Heart left ventricle (tissue), 16 donors: ENCODE measurements at places on chromosomes 11 and 22.

DNA sequence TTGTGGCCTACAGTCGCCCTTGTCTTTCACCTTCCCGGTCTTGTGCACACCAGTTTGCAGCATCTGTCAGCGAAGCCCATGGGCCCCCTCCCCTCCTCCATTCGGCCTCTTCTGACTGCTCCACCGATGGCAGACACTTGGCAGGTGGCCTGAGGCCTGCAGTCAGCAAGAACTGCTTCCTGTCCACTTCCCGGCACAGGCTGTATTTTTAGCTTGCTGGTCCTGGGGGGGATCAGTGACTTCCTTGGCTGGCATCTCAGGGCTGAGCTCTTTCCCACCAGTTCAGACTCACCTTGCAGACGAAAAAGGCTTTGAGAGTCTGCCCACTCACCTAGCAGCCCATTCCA is 106.4 kb downstream of the SYN3 start:
- H3K36me3 ChIP-seq, result no peaks in the 10 kb centered on the region
- no peaks in the 10 kb centered on the region for H3K27me3 ChIP-seq
- no peak overlapping the region for H3K27ac ChIP-seq
- DNase-seq, result peak; percentile 65
- H3K4me1 ChIP-seq, result peaks cover 32% of the 10 kb centered on the region

- peak; percentile 97 for DNase-seq
- peak within 1 kb of the TSS; percentile 95 for H3K27ac ChIP-seq
- peaks cover 3% of the 10 kb centered on the region for H3K36me3 ChIP-seq
- H3K4me3 ChIP-seq, result peak within 1 kb of the TSS; percentile 88
- H3K4me1 ChIP-seq, result peaks cover 90% of the 10 kb centered on the region
Observed at GRCh38 chr11:65386307-65387140, at the start of gene FRMD8. TSS of gene FRMD8 (plus strand) at chr11:65386637. CDS start at chr11:65387037, 400 bp downstream.

DNA sequence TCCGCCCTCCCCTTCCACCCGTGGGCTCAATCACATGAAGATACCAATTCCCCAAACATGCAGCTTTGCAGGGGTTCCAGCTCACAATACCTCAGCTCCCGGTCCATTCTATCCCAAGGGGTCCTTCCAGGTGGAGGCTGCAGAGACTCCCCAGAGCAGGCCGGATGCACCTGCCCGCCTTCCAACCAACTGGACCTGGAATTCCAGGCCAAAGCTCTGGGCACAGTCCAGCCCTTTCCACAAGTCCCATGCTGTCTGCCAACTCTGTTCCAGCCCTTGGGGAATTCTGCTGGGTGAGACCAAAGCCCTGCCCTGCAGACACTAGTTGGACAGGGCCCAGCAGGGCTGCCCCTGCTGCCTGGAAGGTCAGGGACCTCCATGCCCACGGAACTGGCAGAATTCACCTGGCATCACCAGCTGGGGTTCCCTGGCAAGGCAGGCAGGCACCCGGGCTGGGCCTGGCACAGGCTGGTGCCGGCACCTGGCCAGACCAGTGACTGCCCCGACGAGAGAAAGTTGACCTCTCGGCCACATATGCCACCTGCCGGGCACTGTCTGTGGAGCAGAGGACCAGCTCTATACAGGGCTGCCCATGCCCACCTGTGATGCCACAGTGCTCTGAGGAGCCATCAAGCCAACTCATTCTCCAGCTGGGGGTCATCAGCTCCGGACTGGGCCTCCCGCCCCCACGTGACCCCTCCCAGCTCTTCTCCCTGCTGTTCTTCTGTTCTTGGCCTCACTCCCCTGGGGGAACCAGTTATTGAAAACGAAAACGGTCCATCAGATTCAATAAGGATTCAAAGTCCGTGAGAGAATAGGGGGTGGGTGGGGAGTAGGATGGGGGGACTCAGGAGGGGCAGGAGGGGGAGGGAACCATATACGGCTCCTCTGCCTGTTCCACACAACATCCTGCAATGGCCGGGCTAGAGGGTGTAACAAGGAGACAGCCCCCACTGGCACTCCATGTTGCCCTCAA is 4.7 kb downstream of the SYT7 start:
- peaks cover 6% of the 10 kb centered on the region for H3K4me1 ChIP-seq
- no peak overlapping the region for H3K4me3 ChIP-seq
- DNase-seq, result peak; percentile 74

GRCh38 chr11:74157169-74157568 is 13.6 kb downstream of the C2CD3 start:
- H3K27ac ChIP-seq, result no peak overlapping the region
- H3K27me3 ChIP-seq, result no peaks in the 10 kb centered on the region
- H3K36me3 ChIP-seq, result peaks cover 32% of the 10 kb centered on the region
- no peak for DNase-seq
- no peaks in the 10 kb centered on the region for H3K4me1 ChIP-seq

GRCh38 chr11:12529041-12529440 is 145.2 kb upstream of the TEAD1 start:
- H3K27me3 ChIP-seq, result no peaks in the 10 kb centered on the region
- no peaks in the 10 kb centered on the region for H3K4me1 ChIP-seq
- H3K4me3 ChIP-seq, result no peak overlapping the region
- H3K36me3 ChIP-seq, result no peaks in the 10 kb centered on the region
- no peak overlapping the region for H3K27ac ChIP-seq

GRCh38 chr22:45010532-45010900 is 711 bp upstream of the PHF21B start:
- H3K4me3 ChIP-seq, result peak overlapping the region; percentile 68
- H3K27ac ChIP-seq, result no peak overlapping the region
- DNase-seq, result no peak
- no peaks in the 10 kb centered on the region for H3K4me1 ChIP-seq
- no peaks in the 10 kb centered on the region for H3K36me3 ChIP-seq

- H3K4me1 ChIP-seq, result no peaks in the 10 kb centered on the region
- no peaks in the 10 kb centered on the region for H3K36me3 ChIP-seq
- H3K4me3 ChIP-seq, result no peak overlapping the region
- no peaks in the 10 kb centered on the region for H3K27me3 ChIP-seq
- H3K27ac ChIP-seq, result no peak overlapping the region
- no peak for DNase-seq
Observed at GRCh38 chr11:77206264-77207018, 78.4 kb downstream of the MYO7A start.

DNA sequence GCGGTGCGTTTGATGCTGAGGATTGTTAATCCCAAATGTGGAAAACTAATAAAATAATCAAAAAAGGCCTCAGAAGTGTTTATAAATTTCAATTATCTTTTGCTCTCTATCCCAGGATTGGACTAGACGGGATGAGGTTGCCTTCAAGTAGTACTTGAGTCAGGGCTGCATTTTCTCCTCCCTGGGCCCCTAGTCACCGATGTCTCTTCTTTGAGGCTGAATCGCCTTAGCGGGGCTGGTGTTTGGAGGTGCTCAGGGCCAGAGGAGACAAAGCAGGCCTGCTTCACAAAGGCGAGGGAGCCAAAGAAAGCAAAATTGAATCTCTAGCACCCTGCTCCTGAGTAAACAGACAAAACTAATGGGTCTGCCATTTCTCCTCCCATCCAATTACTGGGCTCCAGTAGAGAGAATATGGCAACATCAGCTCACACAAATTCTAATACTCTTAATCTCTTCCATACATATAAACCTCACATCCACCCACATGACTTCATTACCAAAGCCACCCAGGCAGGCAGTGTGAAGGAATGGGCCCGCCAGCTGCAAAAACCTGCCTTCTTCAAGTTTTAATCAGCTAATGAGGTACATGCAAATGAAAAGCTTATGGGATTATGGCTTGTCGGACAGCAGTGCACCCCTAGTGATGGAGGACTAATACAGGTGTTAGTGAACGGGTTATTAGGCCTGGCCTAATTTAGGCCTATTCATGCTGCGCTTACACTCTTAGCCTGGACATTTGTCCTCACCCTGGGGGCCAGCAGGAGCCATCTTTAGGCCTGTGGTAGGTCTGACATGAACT is 52.7 kb upstream of the HTATIP2 start:
- H3K4me3 ChIP-seq, result no peak overlapping the region
- H3K4me1 ChIP-seq, result no peaks in the 10 kb centered on the region
- H3K36me3 ChIP-seq, result no peaks in the 10 kb centered on the region
- H3K27ac ChIP-seq, result no peak overlapping the region

GRCh38 chr22:31508536-31508935 is 12.2 kb downstream of the SFI1 start:
- H3K4me3 ChIP-seq, result no peak overlapping the region
- no peaks in the 10 kb centered on the region for H3K4me1 ChIP-seq
- H3K36me3 ChIP-seq, result no peaks in the 10 kb centered on the region
- no peak for DNase-seq
- no peak overlapping the region for H3K27ac ChIP-seq
- H3K27me3 ChIP-seq, result no peaks in the 10 kb centered on the region

DNA sequence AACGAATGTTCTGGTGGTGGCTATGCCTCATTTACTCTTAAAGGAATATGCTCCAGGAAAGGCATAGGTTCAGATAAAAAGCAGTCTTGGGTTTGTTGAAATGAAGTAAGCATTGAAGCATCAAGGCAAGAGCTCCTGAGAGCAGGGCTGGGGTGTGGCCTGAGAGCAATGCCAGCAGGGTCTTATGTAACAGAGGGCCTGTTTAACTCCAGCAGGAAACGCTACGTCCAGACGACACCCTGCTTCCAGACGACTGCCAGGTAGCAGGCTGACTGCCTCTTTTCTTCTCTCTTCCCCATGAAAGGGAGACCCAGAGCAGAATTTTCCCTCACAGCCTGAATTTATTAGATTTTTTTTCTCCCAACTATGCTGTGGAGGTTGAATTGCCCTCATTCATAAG is 127.2 kb upstream of the SLC5A12 start:
- no peaks in the 10 kb centered on the region for H3K36me3 ChIP-seq
- DNase-seq, result peak; percentile 58
- H3K4me1 ChIP-seq, result no peaks in the 10 kb centered on the region
- no peaks in the 10 kb centered on the region for H3K27me3 ChIP-seq

GRCh38 chr22:17501679-17502285 is 61.5 kb upstream of the SLC25A18 start:
- no peak overlapping the region for H3K27ac ChIP-seq
- DNase-seq, result peak; percentile 26
- H3K4me1 ChIP-seq, result no peaks in the 10 kb centered on the region
- H3K27me3 ChIP-seq, result no peaks in the 10 kb centered on the region
- peaks cover 26% of the 10 kb centered on the region for H3K36me3 ChIP-seq
- H3K4me3 ChIP-seq, result no peak overlapping the region

DNA sequence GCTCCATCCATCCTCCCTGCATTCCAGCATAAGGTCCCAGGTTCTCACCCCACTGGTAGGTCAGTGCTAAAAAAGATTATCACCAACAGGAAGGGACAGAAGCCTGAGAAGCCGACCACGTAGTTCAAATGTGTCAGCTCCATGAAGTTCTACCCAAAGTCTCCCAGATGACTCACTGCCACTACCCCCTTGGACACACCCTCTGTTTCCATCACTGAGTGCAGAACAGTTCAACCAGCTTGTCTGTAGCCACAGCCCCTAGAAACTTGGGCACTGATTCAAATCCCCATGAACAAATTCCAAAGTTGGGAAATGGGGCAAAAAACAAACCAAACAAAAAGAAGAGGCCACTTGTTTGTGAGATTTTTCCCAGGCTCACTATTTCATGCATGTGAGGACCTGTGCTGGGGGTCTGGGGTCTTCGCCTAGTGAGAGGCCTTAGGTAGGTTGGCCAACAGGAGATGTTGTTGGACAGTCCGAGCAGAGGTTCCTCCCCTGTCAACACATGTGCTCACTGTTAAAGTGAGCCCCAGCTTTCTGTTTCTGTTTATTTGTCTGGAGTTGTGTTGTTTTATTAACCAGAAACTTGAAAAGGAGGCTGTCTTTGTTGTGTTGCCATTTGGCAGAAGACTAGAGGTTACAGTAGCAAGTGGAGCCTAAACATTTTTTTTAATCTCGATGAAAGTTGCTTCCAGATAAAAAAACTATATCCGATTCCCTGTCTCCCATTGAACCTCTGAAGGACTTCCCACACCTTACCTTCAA is 24.2 kb upstream of the FLI1 start:
- no peak for DNase-seq
- no peak overlapping the region for H3K4me3 ChIP-seq
- no peaks in the 10 kb centered on the region for H3K27me3 ChIP-seq

GRCh38 chr11:34273099-34273498 is 84.7 kb downstream of the ABTB2 start:
- no peaks in the 10 kb centered on the region for H3K36me3 ChIP-seq
- DNase-seq, result no peak
- no peak overlapping the region for H3K4me3 ChIP-seq
- no peaks in the 10 kb centered on the region for H3K27me3 ChIP-seq

GRCh38 chr11:111918390-111919256 is at the start of gene C11orf52:
TSS of gene C11orf52 (plus strand) at chr11:111918913. CDS start at chr11:111918973, 60 bp downstream.
- H3K4me3 ChIP-seq, result no peak within 1 kb of the TSS
- no peak within 1 kb of the TSS for H3K27ac ChIP-seq
- H3K27me3 ChIP-seq, result no peaks in the 10 kb centered on the region
- H3K36me3 ChIP-seq, result no peaks in the 10 kb centered on the region

DNA sequence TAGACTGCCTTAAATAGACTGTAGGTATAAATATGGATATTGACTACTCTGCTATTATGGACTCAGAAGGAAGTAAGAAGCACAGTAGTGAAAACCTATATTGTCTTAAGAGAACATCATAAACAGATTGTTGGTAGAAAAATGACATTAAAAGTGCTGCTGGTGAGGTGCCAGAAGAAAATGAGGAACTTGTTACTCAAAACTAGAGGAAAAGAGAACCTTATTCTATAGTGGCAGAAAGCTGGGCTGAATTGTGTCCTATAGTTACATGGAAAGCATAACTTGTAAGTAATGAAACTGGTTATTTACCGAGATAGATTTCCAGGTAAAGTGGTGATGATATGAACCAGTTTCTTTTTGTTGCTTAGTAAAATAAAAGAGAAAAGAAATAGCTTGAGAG is 109.7 kb upstream of the CTSC start:
- H3K27ac ChIP-seq, result no peak overlapping the region
- DNase-seq, result no peak
- H3K36me3 ChIP-seq, result no peaks in the 10 kb centered on the region
- H3K4me1 ChIP-seq, result no peaks in the 10 kb centered on the region
- H3K4me3 ChIP-seq, result no peak overlapping the region
